Smooth muscle cell of bladder (primary cell): ENCODE measurements at places on chromosomes 11 and 22. TPM values are rescaled to one million over a fixed set of nuclear protein-coding genes. Genes with fewer than 3 reads are reported as not detected.

Gene CEP126
- 1.1 and 1.3 TPM in 2 replicates for total RNA-seq

Gene LRRN4CL
- 10.6 and 11.7 TPM in 2 replicates for total RNA-seq

Gene MRPL11
- total RNA-seq: 40.4 and 41.0 TPM in 2 replicates

Gene STX3
- total RNA-seq: 11.2 and 21.4 TPM in 2 replicates

Gene FJX1
- 7.3 and 10.4 TPM in 2 replicates for total RNA-seq
